Activated CD8-positive, alpha-beta memory T cell treated with anti-CD3 and anti-CD28 coated beads, Interleukin-2, amount 50 U/mL, for 48 hours (primary cell): ENCODE measurements at places on chromosomes 1 and 21.

- DNase-seq, result no peak
Observed at GRCh38 chr1:22163564-22163963, 20.7 kb upstream of the WNT4 start.

- DNase-seq, result no peak
Observed at GRCh38 chr1:117821774-117822482, 107.5 kb downstream of the GDAP2 start.

DNA sequence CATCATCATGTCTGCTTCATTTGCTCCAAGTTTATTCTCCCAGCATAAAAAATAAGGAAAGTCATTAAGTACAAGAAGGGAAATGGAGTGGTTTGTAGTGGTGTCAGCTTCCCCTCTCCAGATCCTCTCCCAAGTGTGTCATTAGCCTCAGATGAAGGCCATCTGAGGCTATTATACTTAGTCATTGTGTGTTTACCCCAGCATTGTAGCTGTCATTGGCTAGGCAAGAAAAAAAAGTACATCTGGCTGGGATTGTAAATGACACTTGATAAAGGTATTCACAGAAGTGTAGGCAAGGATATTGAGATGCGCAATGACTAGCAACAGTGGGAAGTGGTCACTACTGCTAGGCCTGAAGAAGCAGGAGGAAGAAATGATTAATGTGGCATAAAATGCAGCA is 316.9 kb upstream of the SGIP1 start:
- no peak for DNase-seq

DNA sequence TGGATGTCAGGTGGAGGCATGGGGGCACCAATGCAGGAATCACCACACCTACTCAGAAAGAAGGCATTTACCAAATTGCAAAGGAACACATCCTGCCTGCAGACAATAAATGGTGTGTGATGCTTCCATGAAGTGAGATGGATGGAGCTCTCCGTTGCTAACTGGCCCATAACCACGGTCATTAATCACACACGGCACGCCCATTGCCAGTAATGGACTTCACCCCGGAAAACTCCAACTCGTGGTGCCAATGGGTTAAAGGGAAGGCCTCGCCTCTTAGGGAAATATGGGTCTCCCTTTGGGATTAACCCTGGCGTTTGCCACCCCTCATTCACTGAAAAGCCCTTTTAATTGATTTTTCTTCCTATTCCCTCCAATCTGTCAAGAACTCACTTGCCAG is 443.1 kb upstream of the DAB1 start:
- DNase-seq, result no peak

GRCh38 chr1:159895836-159896545 is 4.0 kb downstream of the CFAP45 start:
- DNase-seq, result no peak

GRCh38 chr1:14820295-14821085 is 222.0 kb downstream of the KAZN start:
- DNase-seq, result no peak

GRCh38 chr1:223844787-223845036 is 1.0 kb downstream of the TP53BP2 start:
- peak; percentile 82 for DNase-seq

DNA sequence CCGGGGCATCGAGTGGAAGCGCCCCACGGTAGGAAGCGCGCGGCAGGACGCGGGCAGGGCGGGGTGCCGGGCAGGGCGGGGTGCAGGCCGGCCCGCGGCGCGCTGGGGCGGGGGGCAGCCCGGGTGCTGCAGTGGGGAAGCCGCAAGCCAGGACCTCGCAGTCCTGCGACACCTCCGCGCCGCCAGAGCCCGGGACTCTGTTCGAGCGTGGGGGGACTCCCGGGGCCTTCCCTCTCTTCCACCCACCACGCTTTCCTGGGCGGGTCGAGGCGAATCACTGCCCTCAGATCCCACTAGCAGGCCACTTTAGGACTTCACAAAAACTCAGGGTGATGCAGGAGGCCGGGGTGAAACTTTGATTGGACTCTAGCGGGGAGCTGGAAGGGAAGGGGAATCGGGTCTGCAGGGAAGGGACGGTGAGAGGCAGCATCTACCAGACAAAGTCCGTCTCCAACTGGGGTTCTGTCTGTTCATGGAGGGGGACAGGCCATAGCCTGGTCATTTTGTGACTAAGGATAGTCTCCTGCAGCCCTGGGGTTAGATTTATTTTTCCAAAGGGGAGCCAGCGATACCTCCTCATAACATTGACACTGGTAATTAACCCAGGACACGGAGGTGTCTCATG is 623 bp downstream of the CAPN2 start:
- DNase-seq, result peak; percentile 74

- no peak for DNase-seq
Observed at GRCh38 chr1:4724695-4725250, 70.4 kb downstream of the AJAP1 start.
